ENCODE measurements at places on chromosomes 3 and 15. TPM values are rescaled to one million over a fixed set of nuclear protein-coding genes. Genes with fewer than 3 reads are reported as not detected.

The TRPC1 gene
- 0.43 TPM for total RNA-seq

The IMPG2 gene
- total RNA-seq = 0.03 TPM

The SPATA12 gene
- not detected for total RNA-seq

The OR5H2 gene
- total RNA-seq = not detected

The PLSCR4 gene
- 27.6 TPM for total RNA-seq

The SLC28A2 gene
- total RNA-seq = 0.15 TPM

Measured in left lobe of liver (tissue), 2 donors.